ENCODE measurements at places on chromosomes 7 and 10.

- no peak for DNase-seq
Observed at GRCh38 chr10:95312257-95312656, 21.5 kb upstream of the PDLIM1 start.

DNA sequence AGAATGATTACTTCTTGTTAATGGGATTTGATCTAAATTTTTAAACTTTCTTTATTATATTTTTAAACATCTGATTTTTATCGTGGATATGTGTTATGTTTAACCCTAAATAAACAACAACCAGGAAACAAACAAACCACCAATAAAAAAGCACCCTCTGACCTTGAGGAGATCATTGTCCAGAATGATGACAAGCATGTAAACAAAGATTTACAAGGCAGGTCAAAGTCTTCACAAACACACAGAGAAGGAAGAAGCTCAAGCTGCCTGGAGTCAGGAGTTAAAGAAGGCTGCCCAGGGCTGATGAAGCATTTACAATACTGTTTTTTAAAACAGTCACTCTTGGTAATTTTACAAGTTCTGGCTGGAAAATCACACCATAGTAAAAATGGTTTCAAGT, 31.0 kb upstream of the EGFR start:
- no peak for DNase-seq

DNA sequence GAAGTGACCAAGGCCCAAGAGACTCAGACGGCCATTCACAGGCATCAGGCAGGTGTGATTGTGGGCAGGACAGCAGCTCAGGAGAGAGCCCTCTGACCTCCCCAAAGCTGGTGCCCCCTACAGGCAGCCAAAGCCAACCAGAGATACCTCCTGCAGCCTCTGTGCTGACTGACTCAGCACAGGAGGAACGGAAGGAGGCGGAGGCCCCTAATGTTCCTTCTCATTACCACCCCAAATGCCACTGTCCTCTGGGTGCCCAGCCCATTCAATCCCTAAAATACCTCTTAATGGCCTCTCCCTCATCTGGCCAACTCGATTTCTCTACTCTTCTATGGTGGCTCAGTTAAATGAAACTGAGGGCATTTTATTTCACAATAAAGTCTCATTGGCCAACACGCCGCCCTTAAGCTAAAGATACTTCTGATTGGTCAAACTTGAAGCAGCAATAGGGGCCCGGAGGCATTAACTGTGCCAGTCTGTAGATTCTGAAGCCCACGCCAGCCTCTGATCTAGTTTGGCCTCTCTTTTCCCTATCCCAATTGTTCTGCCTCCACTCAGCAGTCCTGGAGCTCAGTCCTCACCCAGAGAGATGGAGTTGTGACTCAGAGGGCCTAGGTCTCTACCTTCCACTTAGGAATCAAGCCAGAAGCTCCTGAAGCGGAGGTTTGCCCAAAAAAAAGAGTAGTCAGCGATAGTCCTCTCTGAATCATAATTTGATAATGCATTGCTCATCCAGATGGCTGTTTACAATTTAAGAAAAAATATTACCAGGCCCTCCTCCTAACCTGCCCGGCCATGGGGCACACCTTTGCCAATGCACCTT, 1.2 kb downstream of the CYREN start:
- peak; percentile 74 for DNase-seq

DNA sequence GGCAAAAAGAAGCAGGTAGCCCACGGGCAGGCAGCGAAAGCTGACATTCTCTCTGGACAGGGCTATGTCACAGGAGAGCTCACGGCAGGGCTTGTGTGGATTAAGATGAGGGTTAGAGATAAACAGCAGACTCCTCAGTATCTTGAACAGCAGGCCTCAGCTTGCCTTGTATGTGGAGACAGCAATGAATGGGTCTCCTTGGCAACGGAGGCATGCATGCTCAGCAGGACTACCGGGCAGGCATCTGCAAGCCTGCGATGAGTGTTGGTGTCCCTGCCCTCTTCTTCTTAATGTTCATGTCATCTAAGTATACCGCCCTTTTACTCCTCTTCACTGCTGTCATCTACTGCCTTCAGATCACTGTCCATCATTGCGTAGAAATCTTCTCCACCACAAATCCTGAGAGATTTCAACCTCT, 81.9 kb upstream of the C1GALT1 start:
- DNase-seq: no peak

DNA sequence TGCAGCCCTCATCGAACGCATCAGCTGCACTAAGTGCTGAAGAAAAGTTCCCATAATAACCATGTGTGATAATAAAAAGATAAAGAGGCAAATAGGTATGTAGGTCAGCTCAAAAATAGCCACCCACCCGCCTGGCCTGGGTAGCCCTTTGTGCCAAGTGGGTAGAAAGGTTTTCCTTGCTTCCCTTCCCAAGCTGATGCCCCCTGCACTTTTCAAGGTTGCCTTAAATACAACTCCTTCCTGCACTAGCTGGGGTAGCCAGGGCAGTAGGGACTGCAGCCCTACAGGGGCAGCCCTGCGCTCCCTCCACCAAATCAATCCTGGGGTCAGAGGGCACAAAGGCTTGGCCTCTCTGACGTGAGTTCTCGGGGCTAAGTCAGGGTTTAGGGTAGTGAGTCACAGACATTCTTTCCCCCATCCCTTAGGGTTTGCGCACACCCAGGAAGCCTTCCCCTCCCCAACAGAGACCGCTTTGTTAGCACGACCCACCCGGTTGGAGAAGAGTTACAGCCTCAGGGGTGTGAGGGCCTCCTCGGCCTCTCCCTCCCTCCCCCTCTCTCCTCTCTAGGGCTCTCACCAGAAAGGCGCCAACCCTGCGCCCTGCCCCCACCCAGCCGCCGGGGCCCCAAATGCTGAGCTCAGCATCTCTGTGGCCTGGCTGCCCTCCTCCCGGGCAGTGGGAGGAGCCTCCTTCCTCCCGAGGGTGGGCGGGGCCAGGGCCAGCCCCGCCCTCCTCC, 13.3 kb upstream of the DDIT4 start:
- peak; percentile 90 for DNase-seq

GRCh38 chr7:84629216-84629615, 434.6 kb upstream of the SEMA3A start:
- peak; percentile 52 for DNase-seq

DNA sequence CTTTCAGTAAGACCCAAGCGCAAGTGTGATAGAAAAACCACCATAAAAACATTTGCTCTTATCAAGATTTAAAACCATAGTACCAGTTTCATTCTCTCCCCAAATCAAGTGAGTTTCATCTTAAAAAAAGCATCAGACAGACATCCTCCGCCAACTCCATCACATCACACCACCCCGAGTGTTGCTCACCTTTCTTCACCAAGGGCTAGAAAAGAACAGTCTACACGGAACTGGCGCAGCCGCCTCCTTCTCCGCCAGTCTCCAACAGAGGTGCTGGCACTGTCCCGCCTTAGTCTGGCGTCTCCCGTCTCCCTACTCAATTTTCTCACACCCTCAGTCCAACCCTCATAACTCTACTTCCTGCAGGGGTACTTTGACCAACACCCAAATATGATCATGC, 46.9 kb upstream of the WIPI2 start:
- DNase-seq: no peak

DNA sequence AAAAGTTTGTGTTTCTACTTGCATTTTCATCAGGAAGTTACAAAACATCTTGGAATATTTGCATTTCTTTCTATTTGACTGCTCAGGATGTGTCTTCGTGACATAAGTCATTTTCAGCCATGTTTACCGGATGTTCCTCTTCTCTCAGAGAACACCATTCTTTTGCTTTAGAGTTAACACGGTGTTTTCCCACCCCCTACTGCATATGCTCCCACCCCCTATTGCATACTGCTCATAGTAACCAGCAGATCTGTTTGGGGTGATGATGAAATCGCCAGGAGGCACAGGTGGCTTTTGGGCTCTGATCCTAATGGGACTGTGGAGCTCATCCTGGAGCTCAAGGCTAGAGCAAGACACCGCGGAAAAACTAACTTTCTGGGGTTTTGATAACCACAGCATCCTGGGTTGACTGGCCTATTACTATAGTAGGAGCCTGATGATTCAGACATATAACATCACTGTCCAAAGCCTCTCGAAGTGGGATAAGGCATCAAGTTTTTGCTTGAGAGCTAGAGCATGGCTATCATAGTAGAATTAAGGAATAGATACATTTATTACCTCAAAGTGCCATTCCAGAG, 65.1 kb upstream of the BET1 start:
- DNase-seq: peak; percentile 61

DNA sequence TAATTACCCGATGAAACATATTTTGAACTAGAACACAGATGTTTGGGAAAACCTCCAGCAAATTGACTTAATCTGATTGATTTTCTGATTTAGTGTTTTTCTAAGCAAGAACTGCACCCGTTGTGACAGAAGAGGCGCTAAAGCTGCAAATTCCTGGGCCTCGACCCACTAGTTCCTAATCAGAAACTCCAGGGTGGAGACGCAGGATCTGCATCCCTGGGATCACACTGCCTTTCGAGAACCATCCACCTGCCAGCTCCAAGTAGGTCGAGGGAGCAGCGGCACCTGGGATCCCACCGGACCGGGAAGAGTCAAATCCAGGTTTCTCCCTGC, 136.8 kb upstream of the CDCA7L start:
- DNase-seq: no peak

GRCh38 chr10:60423920-60424319, 34.2 kb upstream of the ANK3 start:
- peak; percentile 66 for DNase-seq

DNA sequence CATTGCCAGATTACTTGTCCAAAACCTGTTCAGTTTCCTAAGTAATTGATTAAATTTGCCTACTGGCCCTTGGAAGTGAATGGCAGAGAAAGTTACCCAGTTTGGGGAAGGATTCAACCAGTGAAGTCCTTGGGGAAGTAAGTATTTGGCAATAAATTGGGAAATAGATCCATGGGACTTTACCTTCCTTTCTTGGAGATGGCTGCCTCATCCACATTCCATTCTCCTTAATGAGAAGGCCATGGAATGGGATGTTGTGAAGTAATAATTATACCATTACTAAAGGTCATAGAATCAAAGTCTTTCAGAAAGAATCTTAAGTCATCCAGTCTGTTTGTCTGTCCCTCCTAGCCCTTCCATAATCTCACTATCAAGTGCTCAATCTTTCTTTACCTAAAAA, 4.5 kb upstream of the COPG2 start:
- peak; percentile 3 for DNase-seq

- DNase-seq: peak; percentile 2
Observed at GRCh38 chr7:117402109-117402508, 25.2 kb downstream of the ASZ1 start.

DNA sequence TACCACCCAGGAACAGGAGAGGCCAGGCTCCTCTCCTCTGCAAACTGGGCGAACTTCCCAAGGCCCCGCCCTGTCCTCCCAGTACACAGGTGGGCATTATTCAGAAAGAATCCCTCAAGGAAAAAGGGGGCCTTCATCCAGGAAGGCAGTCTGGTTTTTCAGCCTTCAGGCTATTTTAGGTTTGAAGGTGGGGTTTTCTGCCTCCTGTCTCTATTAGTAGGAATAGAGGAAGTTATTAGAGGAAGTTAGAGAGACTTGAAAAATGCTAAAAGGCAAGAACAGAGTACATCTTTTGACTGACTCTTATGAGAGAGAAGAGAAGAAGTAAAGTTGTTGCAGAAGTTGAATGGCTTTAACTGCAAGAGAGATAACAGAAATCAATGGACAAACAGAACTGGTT, 250.9 kb upstream of the SORCS1 start:
- DNase-seq: no peak

- no peak for DNase-seq
Observed at GRCh38 chr7:22138886-22139285, 193.2 kb upstream of the CDCA7L start.

DNA sequence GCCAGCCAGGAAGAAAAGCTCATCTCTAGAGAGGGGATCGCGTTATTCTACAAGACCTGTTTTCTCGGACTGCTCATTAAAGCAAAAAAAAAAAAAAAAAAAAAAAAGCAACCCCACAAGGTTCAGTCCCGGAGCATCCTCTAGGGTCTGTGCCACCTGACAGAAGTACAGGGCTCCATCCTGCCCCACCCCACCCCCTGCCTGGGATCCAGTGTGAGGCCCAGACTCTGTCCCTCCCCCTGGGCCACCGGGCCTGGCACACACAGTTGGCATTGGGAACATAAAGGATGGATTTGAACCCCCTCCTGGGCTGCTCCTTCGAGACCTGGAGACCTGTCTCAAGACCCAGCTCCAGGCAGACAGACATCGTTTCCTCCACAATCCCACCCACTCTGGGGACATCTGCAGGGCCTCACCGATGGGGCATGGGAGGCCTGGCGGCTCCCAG, 688 bp downstream of the ORAI2 start:
- no peak for DNase-seq

DNA sequence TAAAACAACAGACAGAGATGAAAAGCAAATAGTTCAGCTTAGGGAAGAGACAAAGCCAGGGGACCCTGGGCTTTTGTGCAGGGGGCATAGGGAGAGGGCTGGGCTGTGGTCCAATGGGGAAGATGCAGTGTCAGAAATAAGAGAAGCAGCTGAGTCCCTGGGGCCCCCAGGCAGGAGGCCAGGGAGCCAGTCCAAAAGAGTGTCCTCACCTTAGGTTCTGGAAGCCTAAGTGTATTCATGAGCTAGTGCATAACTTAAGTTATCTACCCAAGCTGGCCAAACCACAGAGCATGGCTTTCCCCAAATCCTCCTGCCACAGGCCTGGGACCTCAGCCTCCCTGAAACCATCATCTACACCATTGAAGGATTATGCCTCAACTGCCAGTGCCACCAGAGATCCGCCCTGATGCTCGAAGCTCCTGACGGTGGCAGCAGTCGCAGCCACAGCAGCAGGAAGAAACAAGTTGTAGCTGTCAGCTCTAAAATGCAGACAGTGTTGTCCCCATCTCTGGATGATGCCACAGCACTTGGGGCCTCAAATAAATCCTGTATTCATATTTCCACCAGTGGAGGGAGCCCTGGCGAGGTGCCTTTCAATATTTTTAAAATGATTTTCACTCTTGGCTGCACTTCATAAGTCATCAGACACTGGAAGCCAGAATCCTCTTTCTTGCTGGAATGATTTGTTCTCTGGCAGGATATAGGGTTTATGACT, 574.6 kb downstream of the GRID1 start:
- DNase-seq: no peak

GRCh38 chr7:123502201-123502600, 32.2 kb downstream of the IQUB start:
- DNase-seq: no peak

GRCh38 chr7:32066441-32066840, 3.8 kb downstream of the PDE1C start:
- DNase-seq: no peak

- no peak for DNase-seq
Observed at GRCh38 chr10:124693396-124693795, 50.8 kb downstream of the FAM53B start.

GRCh38 chr7:71710442-71710841, 578.5 kb downstream of the GALNT17 start:
- no peak for DNase-seq
